CD4-positive, alpha-beta T cell (primary cell): ENCODE measurements at places on chromosomes 6 and 20. TPM values are rescaled to one million over a fixed set of nuclear protein-coding genes. Genes with fewer than 3 reads are reported as not detected.

GRCh38 chr6:43703512-43704429, 16.2 kb upstream of the MRPS18A start:
- DNase-seq, result no peak

Gene RBBP8NL
- not detected for total RNA-seq

- DNase-seq, result no peak
These were observed 161.4 kb downstream of the CLIC5 start for GRCh38 chr6:45854149-45854742.

GRCh38 chr6:125743604-125744003, 5.8 kb upstream of the HEY2 start:
- no peak for DNase-seq

Gene HIVEP2
- total RNA-seq, result 48.4 TPM

DNA sequence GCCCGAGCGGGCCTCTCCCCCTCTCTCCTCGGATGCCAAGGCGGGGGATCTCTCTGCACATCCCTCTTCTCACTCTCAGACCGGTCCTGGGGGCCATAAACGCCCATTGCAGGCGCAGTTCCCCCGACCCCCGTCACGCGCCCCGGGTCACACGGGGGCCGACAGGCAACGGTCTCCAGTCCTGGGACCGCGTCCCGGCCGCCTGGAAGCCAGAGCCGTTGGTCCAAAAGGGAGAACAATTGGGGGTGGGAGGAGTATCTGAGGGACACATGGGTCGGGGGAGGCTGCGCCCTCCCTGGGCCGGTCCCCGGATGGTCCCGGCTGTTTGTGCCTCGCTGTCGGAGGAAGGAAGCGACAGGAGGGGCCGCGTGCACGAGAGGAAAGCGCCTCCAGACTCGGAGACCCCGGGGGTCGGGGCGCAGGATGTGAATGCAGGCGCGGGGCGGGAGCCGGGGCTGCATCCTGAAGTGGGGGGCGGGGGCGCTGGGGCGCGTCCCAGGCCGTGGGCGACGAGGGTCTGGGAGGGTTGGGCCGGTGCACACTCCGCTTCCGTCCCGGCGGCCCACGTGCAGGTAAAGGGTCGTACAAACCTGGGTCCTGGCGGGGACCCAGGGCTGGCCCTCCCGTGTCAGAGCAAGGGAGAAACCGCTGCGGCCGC, 903 bp downstream of the SLC4A11 start:
- no peak for DNase-seq

DNA sequence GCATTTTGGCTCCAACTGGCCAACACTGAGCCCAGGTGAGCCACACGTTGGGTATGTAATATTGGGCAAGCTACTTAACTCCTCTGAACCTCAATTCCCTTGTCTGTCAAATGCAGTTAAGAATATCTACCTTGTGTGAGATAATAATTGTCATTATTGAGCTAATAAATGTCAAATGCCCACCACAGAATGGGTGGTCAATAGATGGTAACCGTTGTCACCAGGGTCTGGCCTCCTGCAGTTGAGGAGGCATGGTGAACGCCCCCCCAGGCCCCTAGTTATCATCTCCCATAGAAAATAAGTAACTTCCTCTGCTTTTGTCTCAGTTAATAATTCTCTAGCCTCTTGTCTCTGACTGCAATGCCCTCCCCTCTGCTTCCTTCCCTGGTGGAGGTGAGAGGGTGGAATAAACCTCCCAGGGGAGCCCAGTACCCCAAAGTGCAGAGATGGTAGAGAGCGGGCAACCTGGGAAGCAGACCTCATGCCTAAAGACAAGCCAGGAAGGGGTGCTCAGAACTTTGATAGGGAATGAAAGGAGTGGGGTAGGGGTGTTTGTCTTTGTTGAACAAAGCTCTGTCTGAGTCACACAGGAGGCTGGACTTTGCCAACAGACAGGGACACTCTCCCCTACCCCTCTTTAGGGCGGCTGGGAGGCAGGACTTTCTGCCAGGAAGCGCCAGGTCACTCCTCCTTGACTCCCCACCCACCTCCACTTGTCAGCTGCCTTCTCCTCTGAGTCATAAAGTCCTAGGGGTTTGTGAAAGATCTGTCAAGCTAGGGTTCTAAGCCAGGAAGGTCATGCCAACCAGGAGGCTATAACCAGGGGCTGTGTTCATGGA, 1.3 kb upstream of the UNC5CL start:
- DNase-seq, result no peak
